ENCODE measurements at places on chromosomes 3 and 15.
A peak's percentile ranks its signal among the peaks of the same experiment; 100 is the strongest.

- peak; percentile 13 for DNase-seq
Measured at GRCh38 chr3:178907081-178907480, 164.5 kb downstream of the ZMAT3 start.

GRCh38 chr3:144055604-144056003, 84.0 kb downstream of the DIPK2A start:
- peak; percentile 60 for DNase-seq

DNA sequence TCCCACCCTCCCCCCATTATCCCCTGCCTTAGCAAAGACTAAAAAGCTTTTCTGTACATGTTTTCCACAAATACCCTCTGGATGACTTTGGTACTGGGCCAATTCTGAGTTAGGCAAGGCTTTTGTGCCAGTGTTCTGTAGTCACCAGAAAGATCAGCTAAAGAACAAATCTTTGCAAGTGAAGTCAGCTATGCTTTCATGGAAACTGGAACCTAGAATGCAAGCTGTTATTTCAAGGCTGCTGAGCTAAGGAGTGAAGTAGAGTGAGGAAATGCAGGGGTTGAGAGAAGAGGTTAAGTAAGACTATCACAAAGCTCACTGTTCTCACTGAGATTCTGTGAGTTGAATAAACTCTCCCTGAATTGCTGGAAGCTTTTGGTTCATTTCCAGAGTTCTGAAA, 107.8 kb upstream of the CNTN3 start:
- DNase-seq: no peak

- DNase-seq: no peak
Measured at GRCh38 chr15:64503640-64504039, 43.3 kb downstream of the ZNF609 start.

GRCh38 chr3:37994639-37994972, 4.0 kb downstream of the VILL start:
- no peak for DNase-seq

DNA sequence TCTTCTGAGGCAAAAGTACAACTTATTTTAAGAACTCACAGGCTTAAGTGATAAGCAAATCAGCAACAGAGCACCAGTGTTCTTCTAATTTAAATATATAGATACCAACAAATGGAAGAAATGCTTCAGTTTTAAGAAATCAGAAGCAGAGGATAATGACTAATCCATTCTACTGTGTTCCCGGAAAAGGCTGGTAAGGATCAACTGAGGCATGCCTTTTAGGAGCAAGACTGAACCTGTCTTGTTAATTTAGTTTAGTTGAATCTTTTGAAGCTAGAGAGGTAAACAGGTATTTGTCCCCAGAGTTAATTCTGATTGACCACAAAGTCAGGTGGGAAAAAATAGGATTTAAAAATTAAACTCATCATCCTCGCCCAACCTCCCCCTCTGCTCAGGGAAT, 51.8 kb downstream of the TAMM41 start:
- DNase-seq: no peak

DNA sequence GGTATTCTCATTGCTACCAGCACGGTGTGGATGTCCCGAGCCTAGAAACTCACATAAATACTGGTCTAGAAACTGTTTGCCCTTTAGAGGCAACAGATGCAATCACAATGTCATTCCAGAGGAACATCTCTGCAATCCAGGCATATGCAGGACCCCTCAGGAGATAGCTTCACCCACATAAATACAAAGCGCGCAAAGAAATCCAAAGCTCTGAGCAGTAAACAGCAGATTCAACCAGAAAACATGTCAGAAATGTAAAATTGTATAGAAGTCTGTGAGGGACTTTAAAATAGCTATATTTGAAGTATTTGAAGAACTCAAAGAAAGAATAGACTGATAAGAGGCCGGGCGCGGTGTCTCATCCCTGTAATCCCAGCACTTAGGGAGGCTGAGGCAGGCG, 291.7 kb downstream of the FAM43A start:
- no peak for DNase-seq

- DNase-seq: peak; percentile 85
Measured at GRCh38 chr3:172675441-172676193, 35.2 kb downstream of the NCEH1 start.

GRCh38 chr3:73101881-73102280, 40.4 kb downstream of the EBLN2 start:
- no peak for DNase-seq

DNA sequence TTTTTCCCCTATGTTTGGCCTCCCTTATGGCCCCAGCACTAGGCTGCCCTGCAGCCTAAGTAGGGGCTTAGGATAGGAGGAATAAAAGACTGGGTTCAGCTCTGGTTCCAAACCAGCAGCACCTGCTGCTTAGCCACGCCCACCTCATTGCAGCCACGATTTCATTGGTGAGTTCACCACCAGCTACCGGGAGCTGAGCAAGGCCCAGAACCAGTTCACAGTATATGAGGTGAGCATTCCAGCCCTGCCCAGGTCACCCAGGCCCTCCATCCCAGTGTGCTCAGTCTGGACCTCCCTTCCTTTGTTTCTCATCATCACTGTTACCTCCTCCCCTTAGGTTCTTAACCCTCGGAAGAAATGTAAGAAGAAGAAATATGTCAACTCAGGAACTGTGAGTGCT, 11.5 kb downstream of the CPNE9 start:
- DNase-seq: no peak

DNA sequence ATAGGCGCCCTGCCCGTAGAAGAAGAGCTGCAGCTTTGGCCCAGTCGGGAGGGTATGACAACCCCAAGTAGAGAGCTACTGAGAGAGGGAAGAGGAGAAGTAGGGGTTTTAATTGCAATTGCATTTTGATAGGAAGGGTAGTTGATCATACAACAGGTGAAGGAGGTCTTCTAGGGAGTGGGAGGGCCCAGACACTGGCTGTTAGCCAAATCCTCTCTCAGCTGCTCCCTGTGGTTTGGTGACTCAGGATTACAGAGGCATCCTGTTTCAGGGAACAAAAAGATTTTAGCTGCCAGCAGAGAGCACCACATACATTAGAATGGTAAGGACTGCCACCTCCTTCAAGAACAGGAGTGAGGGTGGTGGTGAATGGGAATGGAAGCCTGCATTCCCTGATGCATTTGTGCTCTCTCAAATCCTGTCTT, 408.9 kb upstream of the THBS1 start:
- peak; percentile 98 for DNase-seq

DNA sequence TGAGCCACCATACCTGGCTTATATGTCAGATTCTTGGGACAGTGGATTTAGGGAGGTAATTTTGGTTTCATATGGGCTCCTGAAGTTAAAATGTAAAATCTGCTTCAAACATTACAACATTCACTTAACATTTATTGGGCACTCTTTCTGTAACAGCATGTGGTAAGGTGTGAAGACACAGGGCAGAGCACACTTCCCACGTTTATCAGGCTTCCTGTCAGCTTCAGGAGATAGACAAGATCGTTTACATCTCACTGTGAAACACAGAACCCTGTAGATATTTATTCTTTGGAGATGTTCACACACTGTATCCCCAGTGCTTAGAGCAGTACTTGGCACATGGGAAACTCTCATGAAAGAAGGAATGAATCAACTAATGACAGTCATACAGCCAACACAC, 426.0 kb upstream of the RARB start:
- no peak for DNase-seq

DNA sequence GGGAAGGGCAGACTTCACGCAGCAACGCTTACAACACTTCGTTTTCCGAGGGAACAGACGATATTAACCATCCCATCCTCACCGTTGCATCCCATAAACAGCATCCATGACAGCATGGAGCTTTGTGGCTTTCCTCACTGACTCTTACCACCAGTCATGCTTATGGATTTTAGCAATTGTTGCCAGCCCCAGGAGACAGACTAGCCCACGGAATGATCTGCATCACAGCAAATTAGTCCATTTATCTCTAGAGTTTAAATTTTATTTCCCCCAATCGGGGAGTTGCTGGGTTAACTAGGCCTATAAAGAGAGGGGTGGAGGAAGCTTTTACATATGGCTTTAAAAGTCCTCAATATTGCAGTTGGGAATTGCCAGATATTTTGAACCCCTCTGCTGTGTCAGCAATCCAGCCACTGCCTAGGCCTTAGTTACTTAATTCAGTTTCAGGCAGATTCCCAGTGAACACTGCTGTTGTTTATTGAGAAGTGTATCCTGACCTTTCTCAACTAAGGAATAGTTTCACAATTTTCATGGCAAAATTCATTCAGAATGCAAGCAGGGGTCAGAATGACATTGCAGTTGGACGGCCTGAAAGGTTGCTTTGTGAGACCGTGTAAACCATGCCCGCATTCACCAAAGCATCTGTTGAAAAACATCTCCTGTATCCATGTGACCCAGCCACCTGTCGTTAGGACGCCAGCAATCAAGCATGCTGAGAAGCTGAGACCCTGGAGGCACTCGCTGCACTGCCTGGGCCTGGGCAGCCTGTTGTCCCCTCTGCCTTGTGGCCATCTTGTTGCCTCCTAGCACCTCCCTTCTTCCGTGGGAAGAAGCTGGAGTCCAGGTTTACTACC, 397.4 kb upstream of the TPM1 start:
- no peak for DNase-seq

GRCh38 chr3:33889394-33890039, 91.1 kb downstream of the PDCD6IP start:
- peak; percentile 11 for DNase-seq

- no peak for DNase-seq
Measured at GRCh38 chr3:99721633-99722007, 83.2 kb downstream of the COL8A1 start.

- peak; percentile 10 for DNase-seq
Measured at GRCh38 chr3:62774221-62774620, 101.0 kb downstream of the CADPS start.

DNA sequence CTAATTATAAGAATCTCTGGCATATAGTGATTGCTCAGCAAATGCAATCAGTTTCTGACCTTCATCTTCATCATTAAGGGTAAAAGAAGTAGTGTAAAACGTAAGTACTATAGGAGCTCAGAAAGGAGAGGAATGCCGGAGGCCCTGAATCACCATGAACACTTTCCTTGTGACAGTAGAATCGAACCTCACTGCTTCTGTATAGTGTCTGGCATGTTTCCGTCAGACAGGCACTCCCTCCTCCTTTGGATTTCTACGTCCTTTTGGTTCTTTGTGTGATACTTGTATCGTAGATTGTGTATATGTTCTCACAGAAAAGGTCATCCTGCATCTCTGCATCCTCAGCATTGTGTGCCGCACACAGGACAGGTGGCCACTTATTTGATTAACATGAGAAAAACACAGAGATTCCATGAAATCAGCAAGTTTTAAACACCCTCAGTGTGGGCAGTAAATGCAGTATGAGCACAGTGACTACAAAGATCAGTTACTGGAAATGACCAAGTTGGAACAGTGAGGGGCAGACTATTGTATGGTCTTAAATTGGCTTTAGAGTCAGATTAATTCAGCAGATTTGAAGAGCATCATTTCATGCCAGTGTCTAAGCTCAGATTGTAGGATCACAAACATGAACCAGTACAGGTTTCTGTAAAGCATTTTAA, 234.5 kb downstream of the UBE2E2 start:
- DNase-seq: no peak
